ENCODE measurements at places on chromosomes 7 and 10.
A peak's percentile ranks its signal among the peaks of the same experiment; 100 is the strongest.

DNA sequence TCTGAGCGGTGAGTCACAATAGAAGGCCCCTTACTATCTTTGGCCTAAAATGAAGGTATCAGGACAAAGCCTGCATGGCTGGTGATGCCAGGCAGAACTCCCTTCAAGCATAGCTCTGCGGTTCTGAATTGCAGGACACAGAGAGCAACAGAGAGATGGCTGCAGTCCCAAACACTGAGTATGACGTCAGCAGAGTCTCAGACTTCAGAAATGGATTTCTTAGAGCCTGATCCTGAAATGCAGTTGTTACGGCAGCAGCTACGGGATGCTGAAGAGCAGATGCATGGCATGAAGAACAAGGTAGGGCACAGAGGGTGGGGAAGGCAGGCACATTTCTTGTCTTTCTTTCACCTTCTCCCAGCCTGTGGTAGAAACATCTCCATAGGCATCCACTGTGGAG is 13.5 kb downstream of the CCDC136 start:
- no peak for DNase-seq

DNA sequence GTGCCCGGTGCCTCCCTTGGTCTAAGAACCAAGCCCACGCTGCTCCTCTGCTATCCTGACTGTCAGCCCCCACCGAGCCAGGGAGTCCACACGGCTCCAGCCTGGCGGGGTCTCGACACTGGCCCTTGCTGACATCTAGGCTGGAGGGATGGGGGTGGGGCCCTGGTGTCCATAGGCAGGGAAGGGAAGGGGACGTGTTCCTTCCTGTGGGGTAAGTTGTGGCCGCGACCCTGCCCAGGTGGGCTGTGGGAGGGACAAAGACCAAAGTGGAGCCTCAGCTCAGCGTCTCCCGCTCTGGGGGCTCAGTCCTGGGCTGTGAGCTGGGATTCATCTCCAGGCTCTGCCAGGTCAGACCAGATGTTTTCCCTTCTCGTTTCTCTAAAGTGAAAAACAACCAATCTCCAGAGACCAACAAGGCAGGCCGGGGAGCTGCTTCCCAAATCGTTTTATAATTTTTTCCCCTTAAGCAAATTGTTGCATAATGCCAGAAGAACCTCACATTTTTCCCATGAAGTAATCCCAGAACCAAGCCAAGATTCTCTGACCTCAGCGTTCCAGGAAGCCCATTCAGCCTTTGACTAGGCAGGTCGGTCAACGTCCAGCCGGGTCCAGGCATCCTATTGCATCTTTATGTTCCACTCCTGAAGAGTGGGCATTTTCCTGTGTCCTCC is 101.2 kb downstream of the RGS10 start:
- DNase-seq = no peak

DNA sequence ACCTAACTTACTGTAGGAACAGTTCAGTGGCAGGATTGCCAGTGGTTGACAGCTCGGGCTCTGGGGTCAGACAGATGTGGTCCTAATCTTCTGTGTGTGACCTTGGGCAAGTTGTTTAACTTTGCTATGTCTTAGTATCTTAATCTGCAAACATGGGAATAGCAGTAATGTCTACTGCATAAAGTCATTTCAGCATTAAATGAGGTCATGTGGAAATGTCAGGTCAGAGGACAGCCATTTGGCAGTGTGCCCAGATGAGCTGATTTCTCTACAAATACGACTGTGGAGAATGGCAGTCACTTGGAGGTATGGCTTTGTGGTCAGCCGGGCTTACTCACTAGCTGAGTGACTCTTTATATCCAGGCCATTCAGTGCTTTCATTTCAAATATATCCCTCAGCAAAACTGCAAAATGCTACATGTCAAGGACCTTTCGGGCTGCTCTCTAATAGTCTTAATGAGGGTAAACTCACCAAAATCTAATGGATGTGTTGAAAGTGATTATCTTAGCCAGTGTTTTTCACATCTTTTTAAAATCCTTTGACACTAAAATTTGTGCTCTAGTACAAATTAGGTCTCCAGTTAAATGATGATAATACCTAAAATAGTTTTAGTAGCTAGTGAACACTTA is 171.4 kb downstream of the ST7 start:
- DNase-seq = no peak

GRCh38 chr10:49689882-49690510 is 10.5 kb downstream of the C10orf53 start:
- DNase-seq = no peak

GRCh38 chr10:12733271-12733670 is 268.2 kb downstream of the CCDC3 start:
- DNase-seq = no peak

DNA sequence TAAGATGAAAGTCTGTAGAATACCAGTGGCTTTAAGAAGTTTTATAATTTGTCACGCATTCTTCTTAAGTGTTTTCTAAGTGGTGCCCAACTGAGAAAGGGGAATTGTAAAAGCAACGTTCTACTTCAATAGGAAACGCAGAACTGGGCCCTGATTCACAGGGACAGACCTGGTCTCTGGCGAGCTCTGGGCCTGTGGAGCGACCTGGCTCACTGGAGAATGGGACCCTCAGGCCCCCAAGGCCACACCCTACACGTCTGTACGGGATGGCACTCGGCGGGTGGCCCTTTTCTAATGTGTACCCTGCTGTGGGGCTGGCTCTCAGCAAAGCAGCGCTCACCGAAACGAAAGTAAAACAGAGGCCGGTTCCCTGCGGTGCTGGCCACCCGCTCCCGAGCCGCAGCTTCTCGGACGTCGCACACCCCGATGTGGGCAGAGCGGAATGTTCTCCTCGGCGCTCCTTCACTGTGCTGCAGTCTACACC is 205.0 kb downstream of the DIP2C start:
- no peak for DNase-seq

DNA sequence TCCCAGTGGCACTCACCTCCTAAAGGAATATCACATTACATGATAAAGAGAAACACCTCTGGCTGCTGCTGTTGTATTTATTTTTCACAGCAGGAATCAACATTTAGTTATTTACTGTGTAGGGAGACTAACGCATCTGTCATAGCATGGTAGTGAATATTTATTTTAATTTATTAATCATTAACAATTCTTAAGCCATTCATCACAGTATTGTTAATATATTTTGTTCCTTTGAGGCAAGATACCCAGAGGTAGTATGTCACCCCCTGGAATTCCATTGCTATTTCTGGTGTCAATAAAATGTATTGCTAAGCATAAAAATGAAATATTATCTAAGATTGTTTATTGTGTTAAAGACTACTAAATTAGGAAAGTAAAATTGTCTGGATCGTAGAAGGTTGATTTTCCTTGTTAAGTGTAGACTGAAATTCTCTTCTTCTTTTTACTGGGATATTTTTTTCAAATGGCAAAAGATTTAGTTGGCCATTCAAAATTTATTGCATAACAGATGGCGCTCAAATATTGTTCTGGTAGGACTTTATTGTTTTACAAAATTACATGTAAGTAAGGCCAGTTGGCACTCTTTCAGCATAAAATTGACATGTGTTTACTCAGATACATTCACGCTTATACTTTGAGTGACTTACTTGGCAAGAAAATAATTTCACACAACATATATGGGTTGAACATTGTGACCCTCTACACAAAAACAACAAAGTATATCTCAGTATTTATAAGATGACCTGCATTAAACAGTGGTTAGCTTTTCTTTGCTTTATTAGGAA is 1358.7 kb upstream of the SORCS1 start:
- no peak for DNase-seq

DNA sequence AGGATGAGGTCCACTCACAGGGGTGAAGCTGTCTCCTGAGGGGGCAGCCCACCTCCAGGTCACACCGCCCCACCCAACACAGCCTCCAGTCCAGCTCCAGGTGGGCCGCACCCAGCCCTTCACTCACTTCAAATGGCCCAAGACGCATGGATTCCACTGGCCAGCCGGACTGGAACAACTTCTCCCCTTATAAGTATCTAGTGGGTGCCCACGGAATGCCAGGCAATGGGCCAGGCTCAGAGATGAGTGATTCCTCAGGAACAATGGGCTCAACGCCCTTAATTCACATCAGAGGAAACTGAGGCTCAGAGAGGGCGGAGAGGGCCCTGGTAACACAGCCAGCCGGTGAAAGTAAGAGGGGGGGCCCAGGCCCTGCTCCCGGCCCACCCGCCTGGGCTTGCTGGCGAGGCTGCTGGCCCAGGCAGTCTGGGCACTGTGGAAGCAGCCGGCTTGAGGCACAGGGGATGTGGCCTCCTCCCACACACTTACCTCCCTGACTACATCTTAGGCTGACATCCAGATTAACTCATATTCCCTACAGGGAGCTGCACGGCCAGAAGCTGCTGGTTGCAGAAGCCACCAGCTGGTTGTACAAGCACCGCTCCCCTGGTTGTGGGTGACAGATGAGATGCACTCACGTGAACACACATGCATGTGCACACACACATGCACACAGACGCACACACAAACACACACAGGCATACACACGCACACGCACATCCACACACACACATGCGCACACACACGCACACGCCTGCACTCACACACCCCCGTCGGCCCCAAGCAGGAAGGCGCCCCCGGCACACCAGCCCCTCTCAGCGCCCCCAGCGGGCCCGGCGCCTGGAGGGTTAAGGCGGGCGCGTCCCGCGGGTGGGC is 1.0 kb upstream of the FAM20C start:
- DNase-seq = no peak

- no peak for DNase-seq
Measured at GRCh38 chr10:100148353-100149211, 37.2 kb downstream of the ERLIN1 start.

- DNase-seq = no peak
Measured at GRCh38 chr10:78774999-78775711, 293.6 kb upstream of the ZMIZ1 start.

GRCh38 chr10:60305380-60305892 is 84.2 kb downstream of the ANK3 start:
- DNase-seq = no peak

DNA sequence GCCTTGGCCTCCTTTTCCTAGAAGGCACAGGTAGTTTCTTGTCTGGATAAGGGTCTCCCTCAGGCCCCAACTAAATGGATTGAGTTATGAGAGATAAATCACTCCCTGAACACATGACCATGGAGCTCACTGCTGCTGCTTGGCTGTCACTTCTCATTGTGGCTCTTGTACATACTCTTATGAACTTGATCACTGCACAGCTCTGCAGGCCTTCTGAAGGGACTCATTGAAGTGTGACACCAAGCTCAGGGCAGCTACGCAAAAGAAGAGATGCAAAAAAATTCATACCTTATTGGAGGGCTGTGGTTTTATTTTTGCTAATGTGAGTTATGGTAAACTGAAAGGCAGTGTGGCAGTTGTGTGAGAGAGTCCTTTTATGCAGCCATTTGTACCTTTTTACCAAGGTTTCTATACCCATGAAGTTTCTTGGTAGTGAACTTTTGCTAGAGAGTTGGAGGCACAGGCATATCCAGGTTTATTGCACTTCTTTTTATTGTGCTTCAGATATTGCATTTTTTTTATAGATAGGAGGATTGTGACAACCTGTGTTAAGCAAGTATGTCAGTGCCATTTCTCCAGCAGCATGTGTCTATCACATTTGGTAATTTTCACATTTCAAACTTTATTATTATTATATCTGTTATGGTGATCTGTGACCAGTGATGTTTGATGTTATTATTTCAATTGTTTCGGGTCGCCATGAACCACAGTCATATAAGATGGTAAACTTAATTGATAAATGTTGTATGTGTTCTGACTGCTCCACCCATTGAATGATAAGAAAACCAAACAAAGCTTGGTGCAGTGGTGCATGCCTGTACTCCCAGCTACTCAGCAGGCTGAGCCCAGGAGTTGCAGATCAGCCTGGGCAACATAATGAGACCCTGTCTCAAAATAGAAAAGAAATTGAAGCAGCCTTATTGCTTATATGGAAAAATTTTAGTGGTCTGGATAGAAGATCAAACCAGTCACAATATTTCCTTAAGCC is 100.6 kb downstream of the LRRC4 start:
- no peak for DNase-seq

DNA sequence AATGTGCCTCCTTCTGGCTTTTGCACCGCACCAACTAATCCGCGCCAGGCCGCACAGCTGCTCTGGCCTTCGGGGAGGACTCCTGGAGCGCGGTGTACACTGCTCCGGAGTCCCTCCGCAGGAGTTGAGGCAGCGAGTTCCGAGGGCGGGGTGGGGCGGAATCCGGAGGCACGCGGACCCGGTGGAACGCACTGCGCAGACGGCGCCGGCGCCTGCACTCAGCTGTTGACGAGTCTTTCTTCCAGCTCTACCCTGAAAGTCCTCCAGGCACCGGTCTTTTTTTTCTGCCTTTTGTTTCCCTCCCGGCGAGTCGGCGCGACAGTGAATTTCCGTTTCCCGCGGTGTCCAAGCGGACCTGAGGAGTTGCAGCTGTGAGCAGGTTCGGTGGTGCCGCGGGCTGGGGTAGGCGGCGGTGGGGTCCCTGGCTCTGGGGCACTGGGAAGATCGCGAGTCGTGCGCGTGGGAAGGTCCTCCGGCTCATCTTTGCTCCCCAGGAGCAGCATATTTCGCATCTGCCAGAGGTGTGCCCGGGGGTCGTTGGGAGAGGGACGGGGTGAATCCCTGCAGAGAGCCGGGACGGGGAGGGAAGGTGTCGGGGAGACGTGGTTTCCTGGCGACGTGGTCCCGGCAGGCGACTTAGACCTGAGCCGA is 44.1 kb downstream of the SFTPD start:
- DNase-seq = peak; percentile 42

GRCh38 chr7:126727930-126728391 is 524.8 kb downstream of the GRM8 start:
- DNase-seq = no peak

DNA sequence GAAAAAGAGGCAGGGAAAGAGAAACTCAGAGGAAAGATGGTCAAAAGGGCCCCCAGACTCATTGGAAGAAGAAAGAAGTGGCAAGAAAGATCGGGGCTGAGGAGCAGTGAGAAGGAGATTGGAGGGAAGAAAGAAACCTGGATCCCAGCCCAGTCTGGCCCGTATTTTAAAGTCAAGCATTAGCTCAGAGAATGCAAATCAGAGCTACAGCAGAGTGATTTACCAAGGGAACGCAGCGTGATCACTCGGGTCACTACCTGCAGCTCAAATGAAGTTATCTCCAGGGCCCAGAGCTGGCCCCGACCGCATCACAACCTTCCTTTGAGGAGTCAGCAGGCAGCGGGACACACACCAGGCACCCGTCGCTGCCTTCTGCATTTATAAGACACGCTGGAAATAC is 72.8 kb downstream of the CARD11 start:
- DNase-seq = no peak

DNA sequence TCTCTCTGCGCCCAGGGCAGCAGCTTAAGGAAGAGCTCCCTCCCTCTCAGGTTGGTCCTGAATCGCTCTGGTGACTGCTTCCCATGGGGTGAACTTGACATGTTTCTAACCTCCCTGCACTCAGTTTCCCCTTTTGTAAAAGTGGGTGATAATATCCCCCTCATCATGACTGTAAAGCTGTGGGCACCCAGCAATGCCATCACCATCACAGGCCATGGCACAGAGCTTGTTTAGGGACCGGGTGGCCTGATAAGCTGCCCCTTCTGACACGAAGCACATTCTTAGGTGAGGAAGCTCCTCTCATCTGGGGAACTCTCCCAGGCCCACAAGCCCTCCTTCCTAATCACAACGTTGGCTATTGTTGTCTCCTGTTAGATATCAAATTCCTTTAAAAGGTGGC is 972.8 kb upstream of the ZNF722 start:
- no peak for DNase-seq
